Upper lobe of right lung (tissue), 1 donor: ENCODE measurements at places on chromosomes 4 and X. TPM values are rescaled to one million over a fixed set of nuclear protein-coding genes. Genes with fewer than 3 reads are reported as not detected.

DNA sequence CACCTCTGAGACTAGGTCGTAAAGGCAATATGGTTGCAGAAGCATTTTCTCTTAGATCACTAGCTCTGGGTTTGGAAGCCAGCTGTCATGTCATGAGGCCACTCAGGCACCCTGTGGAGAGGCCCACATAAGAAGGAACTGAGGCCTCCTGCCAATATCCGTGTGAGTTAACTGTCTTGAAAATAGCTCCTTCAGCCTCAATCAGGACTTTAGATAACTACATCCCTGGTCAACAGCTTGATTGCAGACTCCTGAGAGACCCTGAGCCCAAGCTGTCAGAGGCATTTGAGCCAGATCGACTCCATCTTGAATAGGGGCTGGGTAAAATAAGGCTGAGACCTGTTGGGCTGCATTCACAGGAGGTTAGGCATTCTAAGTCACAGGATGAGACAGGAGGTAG is 15.1 kb upstream of the REPS2 start:
- H3K27ac ChIP-seq, result no peak overlapping the region
- H3K4me1 ChIP-seq, result no peaks in the 10 kb centered on the region
- no peak for DNase-seq
- no peaks in the 10 kb centered on the region for H3K27me3 ChIP-seq
- no peaks in the 10 kb centered on the region for H3K36me3 ChIP-seq

- H3K4me3 ChIP-seq, result no peak overlapping the region
- H3K27me3 ChIP-seq, result no peaks in the 10 kb centered on the region
- H3K4me1 ChIP-seq, result no peaks in the 10 kb centered on the region
- H3K27ac ChIP-seq, result no peak overlapping the region
- no peak for DNase-seq
Measured at GRCh38 chr4:57220734-57221133, 110.5 kb upstream of the IGFBP7 start.

DNA sequence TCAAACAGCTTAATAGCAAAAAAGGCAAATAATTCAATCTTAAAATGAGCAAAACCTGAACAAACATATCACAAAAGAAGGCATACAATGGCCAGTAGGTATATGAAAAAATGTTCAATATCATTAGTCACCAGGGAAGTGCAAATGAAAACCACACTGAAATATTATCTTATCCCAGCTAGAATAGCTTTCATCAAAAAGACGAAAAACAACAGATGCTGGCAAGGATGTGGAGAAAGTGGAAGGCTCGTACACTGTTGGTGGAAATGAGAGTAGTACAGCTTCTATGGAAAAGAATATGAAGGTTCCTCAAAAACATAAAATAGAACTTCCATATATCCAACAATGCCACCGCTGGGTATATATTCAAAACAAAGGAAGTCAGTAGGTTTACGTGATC is 29.3 kb upstream of the ANXA10 start:
- H3K36me3 ChIP-seq, result no peaks in the 10 kb centered on the region
- H3K27ac ChIP-seq, result no peak overlapping the region
- no peaks in the 10 kb centered on the region for H3K27me3 ChIP-seq
- no peaks in the 10 kb centered on the region for H3K4me1 ChIP-seq

DNA sequence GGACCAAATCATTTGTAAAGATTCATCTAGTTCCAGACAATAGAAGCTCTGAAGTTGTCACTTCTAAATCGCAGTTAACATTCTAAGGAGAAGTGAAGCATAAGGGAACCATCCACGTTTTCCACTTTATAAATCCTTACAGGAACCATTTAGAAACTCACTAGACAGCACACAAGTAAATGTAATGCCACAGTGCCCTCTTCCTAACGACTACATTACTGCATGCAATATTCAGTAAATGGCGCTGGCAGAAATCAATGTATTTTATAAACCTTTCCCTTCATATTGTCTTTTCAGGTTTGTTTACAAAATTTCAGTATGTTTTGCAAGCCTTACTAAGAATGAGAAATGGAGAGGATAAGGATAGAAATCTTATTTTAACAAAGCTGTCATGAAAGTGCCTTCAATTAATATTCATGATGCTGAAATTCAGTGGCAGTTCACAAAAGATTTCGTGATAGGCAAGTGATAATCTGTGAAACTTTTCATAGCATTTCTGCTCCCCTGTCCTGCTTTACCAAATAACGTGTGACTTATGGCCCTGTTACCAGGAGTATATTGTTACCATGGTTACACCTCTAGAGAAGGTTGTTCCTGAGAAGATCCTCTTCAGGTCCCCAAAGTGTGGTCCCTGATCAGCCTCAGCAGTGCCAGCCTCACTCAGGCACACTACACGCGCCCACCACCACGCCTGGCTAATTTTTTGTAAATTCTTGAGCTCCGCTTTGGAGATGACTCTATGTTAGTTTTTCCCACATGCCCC is 54.2 kb downstream of the TMA16 start:
- no peak overlapping the region for H3K4me3 ChIP-seq
- no peaks in the 10 kb centered on the region for H3K36me3 ChIP-seq
- no peaks in the 10 kb centered on the region for H3K27me3 ChIP-seq
- peaks cover 7% of the 10 kb centered on the region for H3K4me1 ChIP-seq
- no peak overlapping the region for H3K27ac ChIP-seq

DNA sequence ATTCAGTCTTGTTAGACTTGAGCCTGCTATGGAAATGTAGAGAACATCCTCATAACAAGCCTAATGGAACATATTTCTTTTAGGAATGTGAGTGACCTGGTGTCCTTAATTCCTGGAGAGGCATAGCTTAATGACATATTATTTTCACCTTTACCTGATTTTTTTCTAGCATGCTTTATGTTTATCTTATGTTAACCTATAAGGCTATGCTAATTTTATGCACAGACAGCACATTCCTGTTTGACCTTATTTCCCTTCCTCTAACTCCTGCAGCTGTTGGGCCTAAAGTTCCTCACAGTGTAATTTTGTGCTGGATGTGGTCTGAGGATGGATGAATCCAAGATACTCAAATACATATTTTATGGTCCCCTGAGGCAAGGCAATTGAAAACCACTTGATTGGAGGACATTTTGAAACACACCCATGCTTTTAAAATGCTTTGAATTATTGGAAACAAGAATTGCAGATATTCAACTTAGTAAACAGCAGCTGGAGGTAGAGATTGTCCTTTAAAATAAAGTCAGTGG is 111.5 kb downstream of the LARP7 start:
- no peaks in the 10 kb centered on the region for H3K36me3 ChIP-seq
- H3K4me1 ChIP-seq, result no peaks in the 10 kb centered on the region
- H3K27ac ChIP-seq, result no peak overlapping the region
- H3K4me3 ChIP-seq, result no peak overlapping the region
- no peak for DNase-seq

- no peak for DNase-seq
- H3K4me3 ChIP-seq, result no peak overlapping the region
- H3K36me3 ChIP-seq, result peaks cover 26% of the 10 kb centered on the region
- H3K27me3 ChIP-seq, result no peaks in the 10 kb centered on the region
Measured at GRCh38 chrX:153351981-153352380, 18.0 kb downstream of the ZNF275 start.

DNA sequence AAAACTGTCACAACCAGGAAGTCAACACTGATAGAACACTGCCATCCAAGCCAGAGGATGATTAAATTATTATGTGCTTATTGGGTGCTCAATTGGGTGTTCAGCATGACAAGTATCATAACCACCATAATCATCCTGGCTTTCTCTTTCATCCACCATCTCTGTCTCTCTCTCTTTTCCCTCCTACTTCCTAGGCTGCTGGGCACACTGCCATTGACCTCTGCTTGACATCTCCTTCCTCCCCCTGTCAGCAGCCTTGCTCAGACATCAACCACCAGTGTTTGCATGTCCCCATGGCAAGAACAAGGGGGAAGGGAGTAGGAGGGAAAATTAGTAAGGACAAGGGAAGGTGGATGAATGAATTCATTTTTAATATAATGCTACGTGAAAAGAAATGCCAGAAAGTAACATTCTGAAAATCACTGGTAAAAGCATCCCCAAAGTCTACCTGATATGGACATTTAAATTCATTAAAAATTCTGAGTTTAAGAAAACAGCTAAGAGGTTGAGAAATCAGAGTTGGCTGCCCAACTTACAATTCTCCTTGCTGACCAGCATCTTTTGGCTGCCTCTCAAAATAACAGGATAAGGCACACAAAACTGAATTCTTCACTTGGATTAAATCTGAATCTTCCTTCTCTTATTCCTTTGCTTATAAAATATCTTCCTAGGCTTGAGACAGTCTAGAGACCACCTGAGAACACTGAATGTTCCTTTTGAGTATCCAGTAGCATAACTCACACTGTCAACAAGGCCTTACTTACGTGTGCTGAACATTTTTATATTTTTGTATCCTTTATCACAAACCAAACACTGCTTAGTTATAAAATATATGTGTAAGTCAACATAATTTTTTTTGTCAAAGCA is 48.5 kb downstream of the SNCA start:
- no peak overlapping the region for H3K27ac ChIP-seq
- DNase-seq, result no peak
- no peaks in the 10 kb centered on the region for H3K4me1 ChIP-seq
- H3K36me3 ChIP-seq, result no peaks in the 10 kb centered on the region
- no peaks in the 10 kb centered on the region for H3K27me3 ChIP-seq

Gene SERPINA7
- total RNA-seq, result not detected

- no peak overlapping the region for H3K4me3 ChIP-seq
- no peaks in the 10 kb centered on the region for H3K27me3 ChIP-seq
- no peaks in the 10 kb centered on the region for H3K36me3 ChIP-seq
- no peak for DNase-seq
- no peak overlapping the region for H3K27ac ChIP-seq
- H3K4me1 ChIP-seq, result no peaks in the 10 kb centered on the region
Measured at GRCh38 chr4:77220828-77221613, 64.0 kb downstream of the CCNG2 start.

Gene DNAAF6
- not detected for total RNA-seq

- no peak overlapping the region for H3K27ac ChIP-seq
- DNase-seq, result no peak
- no peaks in the 10 kb centered on the region for H3K4me1 ChIP-seq
- no peaks in the 10 kb centered on the region for H3K36me3 ChIP-seq
- no peak overlapping the region for H3K4me3 ChIP-seq
- no peaks in the 10 kb centered on the region for H3K27me3 ChIP-seq
Measured at GRCh38 chr4:120052856-120053255, 13.8 kb downstream of the MAD2L1 start.

Gene AKAP4
- not detected for total RNA-seq

Gene NMU
- total RNA-seq, result 2.1 TPM

DNA sequence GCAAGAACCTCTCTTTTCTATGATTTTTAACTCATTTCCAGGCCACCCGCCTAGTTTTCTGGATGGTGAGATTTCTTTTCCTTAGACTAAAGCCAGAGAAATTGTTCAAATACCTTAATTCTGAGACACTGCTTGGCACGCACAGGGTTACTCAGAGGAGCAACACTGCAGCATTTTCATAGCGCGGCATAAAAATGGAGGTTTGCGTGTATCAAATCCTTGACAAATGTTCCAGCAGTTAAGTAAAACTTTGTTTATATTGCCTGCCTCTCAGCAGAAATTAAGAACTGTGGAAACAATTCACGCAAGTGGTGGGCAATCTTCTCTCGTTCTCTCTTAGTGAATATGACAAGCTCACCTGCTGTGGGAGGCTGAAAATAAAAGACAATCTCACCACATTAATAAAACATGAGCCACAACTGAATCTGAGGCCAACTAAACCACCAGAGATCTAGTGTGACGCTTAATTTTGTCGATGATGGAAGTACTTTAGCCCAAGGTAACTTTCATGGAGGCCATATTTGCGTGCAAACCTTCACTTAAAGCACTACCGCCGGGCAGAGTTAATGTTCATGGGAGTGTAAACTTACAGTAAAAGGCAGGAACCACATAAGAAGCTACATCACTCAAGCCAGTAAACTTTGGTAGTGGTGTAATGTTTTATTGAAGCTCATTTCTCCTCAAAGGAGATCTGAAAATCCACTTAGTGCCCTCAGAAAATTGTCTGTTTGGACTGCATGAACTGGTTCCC is 894.8 kb upstream of the EPHA5 start:
- H3K4me3 ChIP-seq, result no peak overlapping the region
- no peak overlapping the region for H3K27ac ChIP-seq
- no peaks in the 10 kb centered on the region for H3K27me3 ChIP-seq
- H3K36me3 ChIP-seq, result no peaks in the 10 kb centered on the region
